ENCODE measurements at places on chromosomes 1 and 21.

- DNase-seq = no peak
Measured at GRCh38 chr1:223097713-223098112, 45.3 kb downstream of the TLR5 start.

- DNase-seq = no peak
Measured at GRCh38 chr1:29782846-29783507, 546.7 kb downstream of the PTPRU start.

GRCh38 chr1:246537887-246538286 lies 28.2 kb downstream of the TFB2M start:
- no peak for DNase-seq

DNA sequence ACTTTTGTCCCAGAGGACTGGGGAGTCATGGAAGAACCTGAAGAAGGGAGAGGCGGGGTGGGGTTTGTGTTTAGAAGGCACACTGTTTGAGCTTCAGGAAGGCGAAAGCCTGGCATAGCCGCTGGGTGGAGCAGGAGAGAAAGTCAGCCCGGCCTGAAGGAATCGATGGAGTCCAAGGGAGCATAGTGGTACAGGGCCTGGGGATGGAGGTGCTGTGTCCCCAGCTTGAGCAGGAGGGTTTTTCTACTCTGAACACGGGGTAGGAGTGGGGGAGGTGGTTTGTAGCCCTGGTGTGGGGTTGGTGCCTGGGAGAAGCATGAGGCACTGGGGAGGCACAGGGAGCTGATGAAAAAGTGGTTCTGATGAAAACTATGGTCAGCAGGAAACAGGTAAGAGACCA lies 4.7 kb upstream of the CCDC24 start:
- DNase-seq = no peak

- DNase-seq = no peak
Measured at GRCh38 chr1:171622152-171622462, at the start of gene MYOCOS. MYOCOS (plus strand) TSS chr1:171622243; CDS start chr1:171623884, 1,641 bp downstream.

DNA sequence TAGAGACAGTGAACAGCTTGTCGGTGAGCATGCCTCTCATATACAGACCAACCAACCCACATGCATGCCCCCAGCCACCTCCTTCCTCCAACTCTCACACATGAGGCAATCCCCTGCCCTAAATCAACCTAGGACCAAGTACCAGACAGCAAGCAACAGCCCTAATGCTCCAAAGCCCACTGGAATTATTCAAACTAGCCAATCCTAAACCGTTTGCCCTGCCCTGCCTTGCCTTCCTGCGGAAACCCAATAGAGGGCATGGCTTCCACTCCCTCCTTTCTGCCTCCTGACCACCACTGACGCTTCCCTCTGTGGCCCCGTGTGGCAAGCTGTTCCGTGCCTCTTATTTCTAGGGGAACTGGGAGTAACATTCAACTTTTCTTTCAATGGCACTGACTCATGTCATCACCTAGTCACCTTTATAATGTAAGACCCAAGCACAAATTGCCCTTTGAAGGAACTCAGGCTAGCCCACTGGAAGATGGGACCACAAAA lies 129.3 kb upstream of the GJB5 start:
- DNase-seq = no peak

- no peak for DNase-seq
Measured at GRCh38 chr1:220149742-220150141, 55.8 kb downstream of the IARS2 start.

DNA sequence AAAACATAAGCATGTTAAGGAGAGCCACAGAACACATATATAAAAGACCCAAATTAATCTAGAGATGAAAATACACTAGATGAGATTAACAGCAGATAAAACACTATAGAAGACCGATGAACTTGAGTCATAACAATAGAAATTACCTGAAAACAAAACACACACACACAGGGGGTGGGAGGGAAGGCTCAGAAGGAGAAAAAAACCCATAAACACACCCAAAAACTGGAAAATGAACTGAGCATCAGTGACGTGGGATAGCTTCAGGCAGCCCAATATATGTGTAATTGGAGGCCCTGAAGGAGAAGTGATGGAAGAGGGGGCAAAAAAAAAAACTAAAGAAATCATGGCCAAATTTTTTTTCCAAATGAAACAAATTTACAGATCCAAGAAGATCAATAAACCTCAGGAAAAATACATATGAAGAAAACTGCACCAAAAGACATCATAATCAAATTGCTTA lies 11.4 kb downstream of the ALDH9A1 start:
- no peak for DNase-seq

DNA sequence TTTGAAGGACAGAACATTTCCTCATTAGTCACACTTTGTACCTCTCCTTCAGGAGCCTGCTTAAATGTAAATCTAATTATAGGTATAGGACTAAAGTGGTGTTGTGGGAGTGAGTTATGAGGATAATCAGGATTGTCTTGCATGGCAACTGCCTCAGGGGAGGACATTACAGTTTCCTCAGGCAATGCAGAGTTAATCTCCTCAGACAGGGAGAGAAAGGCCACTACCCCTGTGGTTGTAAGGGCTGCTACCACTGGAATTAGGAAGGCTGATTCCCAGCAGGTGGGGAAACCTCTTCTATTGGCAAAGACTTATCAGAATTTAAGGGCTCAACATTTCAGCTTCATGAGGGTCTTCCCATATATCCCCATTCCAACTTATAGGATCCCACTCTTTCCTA lies 286.8 kb upstream of the PBX1 start:
- no peak for DNase-seq

GRCh38 chr1:192527950-192528349 lies 47.6 kb upstream of the RGS1 start:
- DNase-seq = no peak

GRCh38 chr1:183209533-183210158 lies 23.6 kb downstream of the LAMC2 start:
- no peak for DNase-seq

DNA sequence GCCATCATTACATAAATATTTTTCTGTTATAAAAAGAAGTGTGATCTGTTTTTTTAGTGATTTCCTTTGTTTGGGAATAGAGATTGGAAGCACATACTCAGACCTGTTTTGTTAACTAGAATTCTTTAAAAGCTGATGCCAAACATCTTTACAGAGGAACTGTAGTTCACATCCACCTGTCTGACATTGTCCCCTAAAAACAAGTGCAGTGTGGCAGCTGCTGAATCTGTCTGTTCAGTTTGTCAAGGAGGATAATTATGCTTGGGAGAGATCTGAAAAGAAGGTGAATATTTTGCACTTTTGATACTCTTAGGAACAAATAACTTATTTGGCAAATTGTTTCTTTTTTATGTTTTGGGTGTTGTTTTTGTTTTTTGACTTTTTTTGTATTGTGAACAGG lies 13.6 kb downstream of the AGMAT start:
- DNase-seq = peak; percentile 55

DNA sequence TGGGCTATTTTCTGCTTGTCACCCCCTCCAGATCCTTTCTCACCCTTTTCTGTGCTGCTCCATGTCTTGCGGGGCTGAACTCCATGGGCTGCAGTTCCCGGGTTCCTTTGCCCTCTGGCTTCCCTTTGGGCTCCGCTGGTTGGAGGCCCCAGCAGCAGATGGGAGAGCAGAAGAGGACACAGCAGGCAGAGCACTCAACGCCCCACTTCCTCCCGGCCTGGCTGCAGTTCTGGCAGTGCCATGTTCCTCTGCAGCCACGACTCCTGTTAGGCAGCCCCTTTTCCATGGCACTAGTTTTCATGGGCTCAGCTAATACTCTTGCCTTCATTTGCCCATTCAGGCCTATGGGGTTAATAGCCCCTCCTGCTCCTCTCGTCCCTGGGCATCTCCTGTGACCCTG lies 127.1 kb downstream of the TENT5C start:
- no peak for DNase-seq

Data from OCI-LY7 (cell line).